ENCODE measurements at places on chromosomes 12 and 14.

- DNase-seq, result peak; percentile 40
These were observed 30.9 kb upstream of the EMP1 start for GRCh38 chr12:13165617-13166041.

GRCh38 chr14:24195186-24196070 lies at the start of gene TM9SF1:
Gene TM9SF1, minus strand, starts transcription at chr14:24195441. Its CDS starts 422 bp downstream, at chr14:24195019.
- peak; percentile 82 for DNase-seq

DNA sequence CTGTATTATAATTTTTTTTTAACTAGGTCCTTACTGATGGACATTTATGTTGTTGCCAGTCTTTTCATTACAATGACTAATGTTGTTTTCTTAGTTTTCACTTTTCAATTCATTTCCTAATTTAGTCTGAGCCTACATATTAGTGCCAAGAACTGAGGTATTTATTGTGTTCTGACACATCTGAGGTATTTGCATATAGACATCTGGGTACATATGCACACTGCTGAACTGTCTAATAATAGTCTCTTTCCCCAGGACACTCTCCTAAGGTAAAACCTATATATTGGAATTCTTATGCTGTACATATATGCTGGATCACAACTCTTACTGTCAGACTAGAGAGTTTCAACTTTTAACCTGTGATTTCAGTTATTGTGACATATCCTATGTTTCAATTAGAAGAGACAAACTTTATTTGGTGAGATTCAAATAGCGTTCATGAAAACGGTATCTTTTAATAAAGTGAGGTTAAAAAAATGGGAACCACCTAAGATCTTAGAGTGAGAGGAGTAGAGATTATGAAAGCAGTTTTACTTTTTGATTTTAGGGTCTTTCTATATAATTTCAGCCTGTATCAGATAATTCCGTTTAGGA lies 263.2 kb downstream of the RAD51B start:
- DNase-seq, result no peak

GRCh38 chr14:35430459-35431199 lies 26.1 kb upstream of the NFKBIA start:
- no peak for DNase-seq

GRCh38 chr12:52205612-52206303 lies 13.9 kb upstream of the KRT80 start:
- DNase-seq, result no peak

- no peak for DNase-seq
These were observed 32.4 kb downstream of the IQSEC3 start for GRCh38 chr12:98924-99352.

DNA sequence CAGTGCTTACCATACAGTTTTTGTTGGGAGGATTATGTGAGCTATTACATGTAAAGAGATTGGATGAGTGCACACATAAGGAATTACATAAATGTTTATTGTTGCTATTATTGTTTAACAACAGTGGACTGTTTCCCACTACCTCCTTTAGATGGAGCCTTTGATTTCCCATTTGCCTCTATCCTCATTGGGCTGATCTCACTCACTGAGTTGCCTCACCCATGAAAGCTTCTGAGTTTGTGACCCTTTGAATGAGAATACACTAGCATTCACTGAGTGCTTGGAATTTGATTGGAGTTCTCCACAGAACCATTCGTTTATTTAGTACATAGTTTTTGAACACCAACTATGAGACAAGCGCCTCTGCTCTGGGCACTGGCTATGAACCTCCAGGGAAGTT lies 121.0 kb downstream of the HELB start:
- DNase-seq, result no peak

DNA sequence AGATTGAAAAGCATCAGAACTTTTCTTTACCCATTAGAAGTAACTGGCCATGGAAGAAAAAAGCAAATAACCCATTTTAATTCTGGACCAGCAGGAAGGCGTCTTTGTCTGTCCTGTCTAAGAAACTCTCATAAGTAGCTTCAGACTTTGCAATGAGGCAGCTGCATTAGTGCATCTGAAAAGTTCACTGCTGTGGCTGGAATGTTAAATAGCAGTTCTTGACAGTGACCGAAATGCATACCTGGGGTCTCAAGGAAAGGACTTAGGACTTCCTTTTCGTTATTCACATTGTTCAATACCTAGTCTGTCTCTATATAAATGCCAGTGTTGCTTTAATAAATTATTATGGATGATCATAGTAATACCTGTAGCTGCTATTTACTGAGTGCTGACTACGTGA lies 125.9 kb downstream of the ANO4 start:
- no peak for DNase-seq

DNA sequence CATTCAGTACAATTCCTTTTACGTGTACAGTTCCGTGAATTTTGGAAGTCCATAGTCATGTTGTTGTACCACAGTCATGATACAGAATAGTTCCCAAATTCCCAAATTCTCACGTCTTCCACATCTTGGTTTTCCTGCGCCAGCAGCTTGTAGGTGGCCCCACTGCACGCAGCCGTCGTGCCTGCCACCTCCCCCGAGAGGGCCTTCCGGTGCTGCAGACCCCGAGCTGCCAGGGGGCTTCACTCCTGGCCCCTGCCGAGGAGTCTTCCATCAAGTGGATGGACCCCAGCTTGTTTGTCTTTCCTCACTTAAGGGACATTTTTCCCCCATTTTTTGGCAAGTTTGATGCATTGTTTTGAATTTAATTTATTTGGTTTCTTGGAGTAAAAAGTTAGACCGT lies 16.8 kb downstream of the MTA1 start:
- no peak for DNase-seq

GRCh38 chr12:43370263-43370662 lies 181.7 kb downstream of the ADAMTS20 start:
- DNase-seq, result no peak

DNA sequence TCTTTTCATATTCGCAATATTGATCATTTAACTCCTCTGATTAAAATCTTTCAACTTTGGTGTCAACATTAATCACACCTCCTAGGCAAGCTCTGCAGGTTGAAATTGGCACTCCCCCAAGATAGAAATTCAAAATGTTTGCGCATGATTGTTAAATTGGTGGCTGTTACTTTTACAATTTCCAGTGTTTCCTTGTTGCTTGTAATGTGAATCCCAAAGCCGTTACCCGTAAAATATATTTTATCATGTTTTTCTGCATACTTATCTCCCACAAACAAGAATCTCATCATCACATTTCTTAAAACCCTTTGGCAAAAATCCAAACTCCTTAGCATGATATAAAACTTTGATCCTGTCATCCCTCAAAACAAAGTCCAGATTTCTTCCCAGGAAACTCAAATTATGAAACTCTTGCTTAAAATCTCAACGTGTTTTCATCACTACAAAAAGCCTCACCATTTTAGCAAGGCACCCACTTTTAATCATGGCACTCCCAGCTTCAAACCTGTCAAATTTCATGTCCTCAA lies 14.7 kb downstream of the RTL1 start:
- no peak for DNase-seq

DNA sequence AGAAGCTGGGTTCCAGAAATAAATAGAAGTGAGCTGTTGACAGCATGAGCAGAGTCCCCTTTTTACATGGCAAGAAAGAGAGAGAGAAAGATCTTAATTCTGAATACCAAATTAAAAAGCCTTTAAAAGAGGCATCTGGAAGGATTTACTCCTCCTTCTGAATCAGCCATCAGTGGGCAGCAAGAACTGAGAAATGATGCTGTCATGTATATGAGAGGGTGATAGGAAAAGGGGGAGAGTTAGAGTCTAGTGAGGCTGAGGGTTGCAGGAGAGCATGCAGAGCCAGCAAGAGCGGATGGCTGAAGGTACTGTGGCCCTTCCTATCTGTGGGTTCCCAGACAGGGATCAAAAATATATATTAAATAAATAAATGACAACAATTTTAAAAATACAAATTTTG lies 34.5 kb upstream of the GNG2 start:
- no peak for DNase-seq

DNA sequence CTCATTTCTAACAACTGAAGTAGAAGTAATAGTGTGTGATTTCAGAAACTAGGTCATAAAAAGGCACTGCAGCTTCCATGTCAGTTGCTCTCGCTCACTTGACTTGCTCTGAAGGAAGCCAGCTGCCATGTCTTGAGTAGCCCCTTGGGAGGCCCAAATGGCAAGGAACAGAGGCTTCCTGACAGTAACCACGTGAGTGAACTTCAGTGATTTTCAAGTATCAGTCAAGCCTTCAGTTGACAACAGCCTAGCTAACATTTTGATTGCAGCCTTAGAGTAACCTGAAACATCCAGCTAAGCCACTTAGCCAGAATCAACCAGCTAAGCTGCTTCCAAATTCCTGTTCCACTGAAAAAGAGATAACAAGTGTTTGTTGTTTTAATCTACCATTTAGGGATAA lies 26.7 kb downstream of the TOGARAM1 start:
- DNase-seq, result no peak

- no peak for DNase-seq
These were observed 389 bp upstream of the CCNB1IP1 start for GRCh38 chr14:20333494-20333841.

GRCh38 chr12:131641315-131641714 lies 69.6 kb upstream of the SFSWAP start:
- no peak for DNase-seq

DNA sequence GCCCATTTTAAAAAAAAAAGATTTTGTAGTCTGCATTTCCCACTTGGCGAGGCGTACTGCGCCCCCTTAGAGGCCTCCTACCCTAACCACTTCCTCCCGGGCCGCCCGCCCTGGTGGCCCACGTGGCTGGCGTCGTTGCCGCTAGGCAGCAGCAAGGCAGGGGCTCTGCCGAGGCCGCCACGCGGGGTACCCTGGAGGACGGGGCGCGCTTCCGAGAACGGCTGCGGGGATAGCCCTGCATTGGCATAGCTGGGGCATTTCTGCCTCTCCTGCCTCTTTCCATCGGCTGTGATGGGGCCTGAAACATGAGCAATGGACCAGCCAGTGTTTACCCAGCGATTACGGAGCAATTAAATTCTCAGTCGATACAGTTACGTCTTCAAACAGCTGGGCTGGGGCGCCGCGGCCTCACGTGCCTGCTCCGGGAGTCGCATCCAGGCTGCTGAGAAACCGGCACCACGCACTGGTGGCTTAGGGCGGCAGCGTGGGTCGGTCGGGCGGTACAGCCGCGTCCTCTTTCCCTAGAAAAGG lies 38.0 kb downstream of the IQSEC3 start:
- no peak for DNase-seq

- no peak for DNase-seq
These were observed 41.5 kb downstream of the PITPNM2 start for GRCh38 chr12:123109319-123109772.

DNA sequence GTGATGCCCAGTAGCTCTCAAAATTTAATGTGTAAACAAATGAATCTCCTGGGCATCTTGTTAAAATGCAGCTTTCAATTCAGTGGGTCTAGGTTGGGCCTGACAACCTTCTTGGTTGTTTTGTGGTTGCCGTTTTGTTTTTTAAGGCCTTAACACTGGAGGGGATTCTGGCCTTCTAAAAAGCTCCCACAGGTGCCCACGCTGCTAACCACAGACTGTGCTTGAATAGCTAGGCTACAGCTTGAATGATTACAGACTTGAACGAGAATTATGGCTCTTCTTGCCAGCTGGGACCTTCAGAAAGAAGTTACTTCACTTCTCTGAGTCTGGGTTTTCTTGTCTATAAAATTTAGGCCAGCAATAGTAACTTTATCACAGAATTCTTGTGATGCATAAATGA lies 1.3 kb upstream of the FLVCR2 start:
- no peak for DNase-seq

GRCh38 chr12:103813426-103813825 lies 27.6 kb downstream of the NT5DC3 start:
- no peak for DNase-seq

DNA sequence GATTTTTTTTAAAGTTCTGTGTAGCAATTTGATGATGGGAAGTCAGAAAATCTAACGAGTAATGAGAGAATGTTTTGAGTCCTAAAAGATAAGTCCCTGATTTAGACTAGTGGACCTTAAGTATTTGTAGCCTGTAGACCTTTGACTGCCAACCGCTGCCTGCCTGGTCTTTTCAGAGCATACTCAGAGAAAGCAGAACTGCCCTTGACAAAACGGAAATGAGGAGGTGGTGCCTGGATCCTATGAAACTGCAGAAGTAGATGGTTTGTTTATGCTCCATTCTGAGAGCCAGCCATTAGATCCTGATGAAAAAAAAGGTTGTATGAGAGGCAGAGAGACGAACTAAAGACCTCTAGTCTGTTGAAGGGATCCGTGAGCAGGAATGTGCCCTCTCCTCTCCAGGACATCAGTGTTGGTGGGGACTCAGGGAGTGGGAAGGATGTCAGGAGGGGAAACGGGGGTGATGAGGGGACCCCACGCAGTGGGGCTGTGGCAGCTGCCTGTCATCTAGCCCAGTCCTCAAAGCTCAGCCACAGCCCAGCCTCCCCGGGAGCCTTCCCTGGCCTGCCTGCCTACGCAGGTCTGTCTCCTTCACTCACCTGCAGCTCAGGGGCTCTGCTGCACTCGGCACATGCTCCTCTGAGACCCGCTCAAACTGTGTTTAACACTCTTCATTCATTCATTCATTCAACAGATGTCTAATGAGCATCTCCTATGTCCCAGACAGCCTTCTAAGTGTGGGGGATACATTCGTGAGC lies 447.5 kb downstream of the AACS start:
- no peak for DNase-seq

- no peak for DNase-seq
These were observed 48.2 kb downstream of the PLEKHA5 start for GRCh38 chr12:19177754-19178153.

DNA sequence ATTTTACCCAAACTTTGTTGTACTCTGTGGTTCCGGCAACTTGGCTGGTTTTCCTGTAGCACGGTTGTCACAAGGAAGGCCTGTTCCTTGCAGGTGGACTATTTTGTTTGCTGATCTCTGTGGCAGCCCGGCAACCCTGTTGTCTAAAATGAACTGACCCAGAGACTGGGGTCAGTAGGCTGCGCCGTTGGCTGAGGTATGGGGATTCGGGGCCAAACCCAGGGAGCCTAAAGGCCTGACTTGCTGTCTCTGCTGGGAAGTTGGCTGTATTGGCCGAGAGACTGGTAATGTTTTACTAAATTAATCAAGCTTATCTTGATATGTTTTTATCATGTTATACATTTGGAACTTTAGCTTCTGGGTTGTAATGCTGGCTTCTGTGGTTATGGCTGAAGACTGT lies 13.8 kb downstream of the SMIM41 start:
- no peak for DNase-seq

DNA sequence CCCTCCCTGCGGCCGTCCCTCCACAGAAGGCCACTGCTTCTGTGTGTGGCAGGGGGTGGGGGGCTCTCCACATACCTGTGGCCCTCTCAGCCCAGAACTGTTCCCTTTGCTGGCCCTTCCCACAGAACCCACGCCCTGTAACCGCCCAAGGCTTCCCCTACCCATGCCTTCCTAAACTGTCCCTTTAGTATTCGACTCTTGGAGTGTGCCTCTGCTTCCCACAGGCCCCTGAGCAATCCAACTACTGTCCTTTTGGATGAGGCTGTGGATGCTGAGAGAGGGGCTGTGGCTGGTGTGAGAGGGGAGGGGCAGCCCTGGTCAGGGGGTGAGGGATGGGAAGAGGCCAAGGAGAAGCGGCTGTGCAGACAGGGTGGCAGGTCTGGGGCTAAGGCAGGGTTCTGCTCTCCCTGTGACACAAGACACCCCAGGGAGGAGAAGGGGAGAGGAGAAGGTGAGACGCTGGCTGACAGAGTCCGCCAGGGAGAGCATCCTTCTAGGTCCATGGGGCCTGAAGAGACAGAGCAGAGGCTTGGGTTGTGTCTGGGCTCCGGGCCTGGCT lies 46.0 kb downstream of the DLK1 start:
- DNase-seq, result no peak
